A549 treated with GW870086 at 1 μM for 4 hours (cell line): ENCODE measurements at places on chromosomes 4 and X. TPM values are rescaled to one million over a fixed set of nuclear protein-coding genes. Genes with fewer than 3 reads are reported as not detected.

Gene RTL9
- total RNA-seq, result 0.06 to 0.13 TPM (median 0.09 TPM) in 5 replicates

Gene GYG2
- 3.7 to 4.9 TPM (median 4.6 TPM) in 5 replicates for total RNA-seq

Gene CCDC149
- 1.3 to 2.2 TPM (median 1.7 TPM) in 5 replicates for total RNA-seq

Gene PAGE2
- total RNA-seq, result not detected in 5 replicates

Gene TSPAN5
- total RNA-seq, result 13.5 to 17.4 TPM (median 16.8 TPM) in 5 replicates

Gene TTC29
- not detected in 5 replicates for total RNA-seq

Gene P2RY8
- 0.02 to 0.10 TPM (median 0.07 TPM) in 3 of 5 replicates, not detected in the others for total RNA-seq

Gene NCAPG
- total RNA-seq, result 22.6 to 30.3 TPM (median 25.7 TPM) in 5 replicates

Gene SLC9A7
- 7.9 to 13.7 TPM (median 10.4 TPM) in 5 replicates for total RNA-seq

Gene TMEM33
- total RNA-seq, result 34.1 to 51.5 TPM (median 46.7 TPM) in 5 replicates
